Stimulated activated CD4-positive, alpha-beta T cell treated with anti-CD3 and anti-CD28 coated beads, TNF-alpha, amount 100 ng/mL, for 1 hour (primary cell): ENCODE measurements at places on chromosomes 13 and 19.

GRCh38 chr13:76929320-76929719, 19.0 kb upstream of the ACOD1 start:
- DNase-seq = no peak

- no peak for DNase-seq
These were observed 861.2 kb downstream of the UQCRFS1 start for GRCh38 chr19:28351761-28352160.

GRCh38 chr19:3006075-3006767, 22.9 kb downstream of the TLE2 start:
- DNase-seq = no peak

DNA sequence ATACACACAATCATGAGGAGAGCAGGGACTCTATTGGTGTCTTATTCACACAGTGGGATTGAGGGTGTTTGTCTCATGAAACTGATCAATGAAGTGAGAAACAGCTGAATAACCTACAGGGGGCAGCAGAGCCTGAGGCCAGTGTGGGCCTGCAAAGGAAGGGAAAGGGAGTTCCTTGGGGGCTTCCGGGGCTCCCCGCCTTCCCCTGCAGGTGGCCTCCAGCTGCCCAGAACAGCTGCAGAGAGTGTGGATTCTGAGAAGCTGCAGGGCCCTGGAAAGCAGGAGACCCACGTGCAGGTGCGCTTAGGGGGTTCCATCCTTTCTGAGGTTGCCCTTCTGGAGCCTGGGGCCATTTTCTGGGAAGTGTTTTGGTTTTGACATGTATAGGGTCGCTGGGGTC, 20.1 kb downstream of the ZNF763 start:
- no peak for DNase-seq

DNA sequence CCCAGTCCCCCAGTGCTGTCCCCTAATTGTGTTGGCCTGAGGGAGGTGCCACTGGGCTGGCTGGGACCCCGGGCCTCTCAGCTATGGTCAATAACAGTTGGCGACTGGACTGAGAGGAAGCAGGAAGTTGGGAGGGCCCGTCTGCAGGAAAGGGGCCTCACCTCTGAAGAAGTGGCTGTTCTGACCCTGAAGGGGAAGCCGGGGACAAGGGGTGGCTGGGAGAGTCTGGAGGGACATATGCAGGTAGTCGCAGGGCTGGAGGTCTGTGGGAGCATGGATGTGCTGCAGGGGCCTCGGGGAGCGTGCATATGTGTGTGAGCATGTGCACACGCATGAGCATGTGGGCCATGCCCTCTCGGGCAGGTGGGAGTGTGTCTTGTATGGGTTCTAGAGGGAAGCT, 5.9 kb downstream of the PKN1 start:
- DNase-seq = no peak

DNA sequence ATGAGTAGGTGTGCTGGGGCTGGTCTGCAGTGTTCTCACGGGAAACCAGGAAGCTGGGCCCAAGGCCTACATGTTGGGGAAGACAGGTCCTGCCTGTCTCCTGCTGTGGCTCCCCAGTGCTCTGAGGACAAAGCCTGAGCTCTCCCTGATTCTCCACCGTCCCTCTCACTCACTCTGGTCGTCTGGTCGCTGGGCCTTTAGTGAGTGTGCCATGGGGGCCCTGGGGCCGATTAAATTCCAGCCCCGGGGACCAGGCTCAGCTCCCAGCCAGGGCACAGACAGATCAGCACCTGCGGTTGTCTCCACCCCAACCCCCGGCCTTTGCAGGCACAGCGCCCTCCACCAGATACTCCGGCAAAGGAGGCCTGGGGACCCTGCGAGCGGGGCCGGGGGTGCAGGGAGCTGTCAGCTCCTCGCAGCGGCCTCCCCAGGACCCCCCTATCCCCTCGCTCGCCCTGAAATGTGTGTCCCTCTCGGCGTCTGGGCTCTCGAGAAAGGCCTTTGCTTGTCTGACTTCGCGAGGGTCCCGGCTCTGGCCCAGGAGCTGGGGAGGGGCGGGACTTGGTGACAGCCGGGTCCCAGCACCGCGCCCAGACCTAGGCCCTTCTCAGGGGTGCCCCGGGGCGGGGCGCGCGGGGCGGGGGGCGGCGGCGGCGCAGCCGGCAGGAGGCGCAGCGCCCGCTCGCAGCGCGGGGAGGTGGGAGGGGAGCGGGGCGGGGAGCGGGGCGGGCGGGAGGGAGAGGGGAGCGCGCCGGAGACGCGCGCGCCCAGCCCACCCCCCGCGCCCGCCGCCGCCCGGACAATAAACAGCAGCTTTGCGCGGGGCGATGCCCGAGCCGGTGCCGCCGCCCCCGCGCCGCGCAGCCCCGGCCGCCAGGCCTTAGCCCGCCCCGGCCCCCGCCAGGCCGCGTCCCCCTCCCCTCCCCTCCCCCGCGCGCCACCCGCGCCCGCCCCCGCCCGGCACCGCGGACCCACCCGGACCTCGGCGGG, at the start of gene PALM:
PALM (plus strand) TSS at position 782 of the 990 bp plus-strand sequence. CDS start 212 bp downstream, outside the sequence.
- DNase-seq = no peak
